K562 (cell line): ENCODE measurements at places on chromosomes 6 and 20. TPM values are rescaled to one million over a fixed set of nuclear protein-coding genes. Genes with fewer than 3 reads are reported as not detected.

GRCh38 chr6:26064619-26065257 lies 22.5 kb upstream of the HFE start:
- 0 out of 3 replicates have a peak, but pooled peaks cover 3% of the 10 kb centered on the region for H3K4me1 ChIP-seq
- H3K27ac ChIP-seq: no peak overlapping the region
- no peaks in the 10 kb centered on the region for H3K27me3 ChIP-seq
- DNase-seq: peak; percentile 58

- no peak overlapping the region for H3K4me3 ChIP-seq
- no peaks in the 10 kb centered on the region for H3K36me3 ChIP-seq
- no peak for DNase-seq
- no peaks in the 10 kb centered on the region for H3K4me1 ChIP-seq
- H3K27me3 ChIP-seq: no peaks in the 10 kb centered on the region
- H3K27ac ChIP-seq: no peak overlapping the region
Measured at GRCh38 chr20:16158090-16158975, 414.9 kb downstream of the KIF16B start.

Gene CASS4
- total RNA-seq: 27.8 and 36.8 TPM in 2 replicates

DNA sequence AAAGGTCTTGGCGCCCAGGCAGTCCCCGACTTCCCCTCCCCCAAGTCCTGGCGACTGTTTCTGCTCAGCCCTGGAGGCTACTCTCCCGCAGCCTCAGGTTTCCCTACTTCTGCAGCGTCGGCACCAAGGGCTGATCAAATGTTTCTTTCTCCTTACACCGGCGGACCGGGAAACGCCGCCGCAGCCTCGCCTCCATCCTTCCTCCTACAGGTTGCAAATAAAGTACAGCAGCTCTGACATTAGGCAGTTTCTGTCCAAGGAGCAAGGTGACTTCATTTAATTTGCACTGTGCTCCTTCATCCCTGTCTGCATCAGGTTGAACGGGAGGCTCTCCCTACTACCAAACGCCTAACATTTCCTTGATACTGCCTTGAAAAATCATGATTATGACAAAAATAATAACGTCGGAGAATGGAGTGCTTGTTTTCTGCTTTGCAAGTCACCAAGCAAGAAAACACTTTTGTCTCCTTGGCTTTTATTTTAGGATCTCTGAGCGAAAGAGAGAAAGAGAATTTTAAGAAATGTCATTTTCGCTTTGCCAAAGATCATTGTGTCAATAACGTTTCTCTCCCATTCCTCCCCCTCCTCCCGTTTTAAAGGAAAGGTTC lies 1.0 kb downstream of the CLIC5 start:
- no peak for DNase-seq
- H3K27me3 ChIP-seq: peaks cover 24% of the 10 kb centered on the region
- H3K4me3 ChIP-seq: no peak overlapping the region
- H3K4me1 ChIP-seq: no peaks in the 10 kb centered on the region
- H3K27ac ChIP-seq: no peak overlapping the region

GRCh38 chr20:20827992-20828597 lies 115.7 kb upstream of the RALGAPA2 start:
- H3K4me3 ChIP-seq: no peak overlapping the region
- DNase-seq: no peak
- H3K27ac ChIP-seq: no peak overlapping the region
- no peaks in the 10 kb centered on the region for H3K36me3 ChIP-seq
- H3K27me3 ChIP-seq: no peaks in the 10 kb centered on the region; the same call in 2 of the 3 replicates

- peaks cover 5% of the 10 kb centered on the region; the same call in 2 of the 3 replicates for H3K36me3 ChIP-seq
- H3K4me3 ChIP-seq: no peak overlapping the region
- no peaks in the 10 kb centered on the region for H3K27me3 ChIP-seq
- H3K27ac ChIP-seq: no peak overlapping the region
- no peaks in the 10 kb centered on the region; the same call in 1 of the 3 replicates for H3K4me1 ChIP-seq
- no peak for DNase-seq
Measured at GRCh38 chr6:100809346-100809745, 71.8 kb downstream of the ASCC3 start.

Gene HSPA1L
- total RNA-seq: 1.0 and 1.1 TPM in 2 replicates

GRCh38 chr6:148472171-148473105 lies 129.8 kb downstream of the SASH1 start:
- no peak overlapping the region for H3K27ac ChIP-seq
- peaks cover 26% of the 10 kb centered on the region for H3K27me3 ChIP-seq
- H3K4me3 ChIP-seq: no peak overlapping the region
- no peak for DNase-seq
- H3K4me1 ChIP-seq: no peaks in the 10 kb centered on the region

DNA sequence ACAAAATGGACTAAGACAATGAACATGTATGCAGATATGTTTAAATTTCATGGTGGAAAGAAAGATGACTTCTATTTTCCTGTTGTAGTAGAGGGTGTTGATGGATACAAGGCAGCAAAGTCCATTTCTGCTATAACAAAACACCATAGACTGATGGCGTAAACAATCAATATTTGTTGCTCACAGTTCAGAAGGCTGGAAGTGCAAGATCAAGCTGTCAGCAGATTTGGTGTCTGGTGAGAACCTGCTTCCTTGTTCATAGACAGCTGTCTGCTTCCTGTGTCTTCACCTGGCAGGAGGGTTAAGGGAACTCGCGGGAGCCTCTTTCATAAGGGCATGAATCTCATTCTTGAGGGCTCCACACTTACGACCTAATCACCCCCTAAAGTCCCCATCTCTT lies 83.0 kb upstream of the ELOVL5 start:
- H3K27ac ChIP-seq: no peak overlapping the region
- no peaks in the 10 kb centered on the region for H3K36me3 ChIP-seq
- DNase-seq: no peak

DNA sequence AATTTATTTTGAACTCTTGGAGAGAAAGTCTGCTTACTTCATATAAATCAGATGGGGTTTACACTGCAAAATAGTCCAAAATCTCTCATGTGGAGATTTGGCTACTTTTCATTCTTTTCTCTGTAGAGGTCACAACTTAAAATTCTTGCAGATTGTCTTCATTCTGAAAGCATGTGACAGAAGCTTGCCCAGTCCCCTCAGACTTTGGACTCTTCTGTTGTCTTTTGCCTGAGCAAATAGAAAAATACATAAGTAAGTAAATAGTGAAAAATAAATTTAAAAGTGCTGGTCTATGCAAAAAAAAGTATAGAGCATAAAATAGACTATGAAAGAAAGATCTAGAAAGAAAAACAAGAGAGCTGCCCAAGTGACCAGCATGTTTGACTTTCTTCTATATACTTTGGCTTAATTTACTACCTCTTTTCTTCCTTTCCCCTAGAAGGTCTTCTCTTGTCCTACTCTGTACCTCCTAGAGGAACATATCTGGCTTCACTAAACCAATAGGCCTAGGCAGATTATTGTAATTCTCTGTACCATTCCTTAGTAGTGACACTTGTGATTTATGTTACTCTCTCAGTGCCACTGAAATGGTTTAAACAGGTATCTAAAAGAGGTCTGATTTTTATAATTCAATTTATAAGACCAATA lies 260.9 kb downstream of the TENT5A start:
- no peak for DNase-seq
- no peaks in the 10 kb centered on the region for H3K36me3 ChIP-seq
- H3K4me1 ChIP-seq: no peaks in the 10 kb centered on the region
- H3K27ac ChIP-seq: no peak overlapping the region
- H3K4me3 ChIP-seq: no peak overlapping the region

GRCh38 chr20:62159839-62160238 lies 16.3 kb downstream of the SS18L1 start:
- no peaks in the 10 kb centered on the region for H3K27me3 ChIP-seq
- no peak overlapping the region; the same call in 2 of the 3 replicates for H3K27ac ChIP-seq
- H3K36me3 ChIP-seq: peaks cover 90% of the 10 kb centered on the region; the same call in 2 of the 3 replicates
- H3K4me3 ChIP-seq: no peak overlapping the region

- DNase-seq: no peak
- no peak overlapping the region for H3K4me3 ChIP-seq
- no peaks in the 10 kb centered on the region for H3K36me3 ChIP-seq
Measured at GRCh38 chr6:131172222-131172621, 37.0 kb downstream of the AKAP7 start.

Gene SLC26A8
- total RNA-seq: not detected in 2 replicates

Gene FRS3
- 3.1 and 3.3 TPM in 2 replicates for total RNA-seq

GRCh38 chr6:43825187-43826115 lies 55.4 kb downstream of the VEGFA start:
- H3K27me3 ChIP-seq: no peaks in the 10 kb centered on the region
- H3K4me3 ChIP-seq: no peak overlapping the region
- peaks cover 11% of the 10 kb centered on the region for H3K4me1 ChIP-seq
- H3K27ac ChIP-seq: no peak overlapping the region

DNA sequence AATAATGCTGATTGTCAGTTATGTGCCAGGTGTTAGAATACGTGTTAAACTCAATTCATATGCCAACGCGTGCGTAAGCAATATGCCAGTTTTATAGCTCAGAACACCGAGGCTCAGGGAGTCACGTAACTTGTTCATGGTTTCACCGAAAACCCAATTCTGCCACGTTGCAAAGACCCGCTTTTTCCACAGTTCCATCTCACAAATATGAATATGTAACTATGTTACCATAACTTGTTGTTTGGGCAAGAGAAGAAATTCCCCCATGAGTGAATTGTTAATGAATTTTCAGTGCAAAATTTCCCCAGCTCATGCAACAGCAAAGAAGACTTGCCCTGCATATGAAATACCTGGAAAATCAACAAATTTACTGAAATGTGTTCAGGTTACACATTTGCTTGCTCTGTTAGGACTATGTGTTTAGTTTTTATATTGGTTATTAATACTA lies 30.1 kb downstream of the SF3B5 start:
- H3K27ac ChIP-seq: no peak overlapping the region
- H3K4me1 ChIP-seq: peaks cover 17% of the 10 kb centered on the region; the same call in 2 of the 3 replicates
- H3K36me3 ChIP-seq: no peaks in the 10 kb centered on the region
- DNase-seq: no peak

- peaks cover 48% of the 10 kb centered on the region for H3K27me3 ChIP-seq
- no peak overlapping the region for H3K4me3 ChIP-seq
- H3K4me1 ChIP-seq: no peaks in the 10 kb centered on the region
- no peak overlapping the region for H3K27ac ChIP-seq
Measured at GRCh38 chr6:138278326-138278725, 60.0 kb upstream of the PBOV1 start.

Gene BNIP5
- total RNA-seq: not detected in 2 replicates

Gene TINAG
- total RNA-seq: not detected in 2 replicates

Gene CALHM6
- not detected in 2 replicates for total RNA-seq

Gene NTSR1
- 0.38 and 0.40 TPM in 2 replicates for total RNA-seq

Gene ATG5
- 53.2 and 55.4 TPM in 2 replicates for total RNA-seq

DNA sequence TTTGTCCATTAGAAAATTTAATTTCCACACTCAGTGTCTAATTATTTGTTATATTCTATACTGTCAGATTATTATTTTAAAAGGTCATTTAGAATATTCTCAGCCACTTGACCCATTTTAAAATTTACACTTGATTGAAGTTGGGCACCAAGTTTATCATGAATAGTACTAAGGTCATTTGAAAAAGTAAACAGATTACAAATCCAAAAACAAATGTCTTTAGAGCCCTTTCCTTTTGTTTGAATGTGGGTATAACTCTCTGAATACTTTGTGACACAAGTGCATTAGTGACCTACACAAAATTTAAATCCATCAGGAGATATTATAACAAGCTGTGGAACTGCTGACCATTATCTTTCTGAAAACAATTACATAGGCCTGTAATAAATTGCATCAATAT lies 11.3 kb downstream of the HIVEP2 start:
- DNase-seq: no peak
- no peaks in the 10 kb centered on the region for H3K27me3 ChIP-seq
- no peaks in the 10 kb centered on the region for H3K36me3 ChIP-seq
- H3K4me1 ChIP-seq: no peaks in the 10 kb centered on the region

Gene RNF114
- total RNA-seq: 89.1 and 90.3 TPM in 2 replicates

- H3K36me3 ChIP-seq: no peaks in the 10 kb centered on the region
- no peak overlapping the region for H3K4me3 ChIP-seq
- H3K4me1 ChIP-seq: no peaks in the 10 kb centered on the region
Measured at GRCh38 chr6:80456724-80457438, 350.4 kb downstream of the BCKDHB start.

DNA sequence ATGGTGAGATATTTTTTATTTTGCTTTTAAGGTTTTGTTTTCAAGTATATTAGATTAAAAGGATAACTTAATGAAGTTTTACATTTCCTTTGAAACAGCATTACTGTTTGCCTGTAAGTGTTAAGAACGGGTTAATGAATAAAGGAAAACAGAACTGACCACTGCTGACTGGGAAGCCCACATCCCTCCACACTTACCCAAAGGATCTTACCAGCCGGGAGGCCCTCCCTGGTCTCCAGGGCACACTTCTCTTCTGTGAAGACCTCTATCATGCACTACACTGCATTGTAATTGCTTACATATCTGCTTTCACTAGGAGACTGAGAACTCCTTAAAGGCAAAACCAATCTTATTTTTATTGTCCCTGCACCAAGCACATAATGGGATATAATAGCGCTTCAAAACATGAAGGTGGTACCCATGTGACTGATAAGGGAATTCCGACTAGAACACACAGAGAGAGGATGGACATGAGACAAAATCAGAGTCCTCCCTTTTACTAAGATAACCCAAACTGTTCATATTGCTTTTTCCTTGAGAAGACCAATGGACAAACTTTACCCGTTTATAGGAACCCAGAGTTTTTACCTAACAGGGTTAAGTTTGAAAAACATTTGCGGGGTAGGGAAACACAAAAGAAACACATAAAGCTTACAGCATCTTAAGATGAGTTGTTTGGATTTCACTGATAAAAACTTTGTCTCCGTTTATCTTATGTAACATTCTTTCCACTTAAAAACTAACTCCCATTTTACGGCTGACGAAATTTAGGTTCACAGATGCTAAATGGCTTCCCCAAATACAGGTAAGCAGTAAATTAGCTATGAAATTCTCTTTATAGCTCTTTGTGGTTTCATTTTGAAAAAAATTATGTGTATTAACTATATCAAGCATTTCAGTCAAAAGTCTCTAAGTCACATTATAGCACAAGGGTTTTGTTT lies 8.7 kb downstream of the EZR start:
- H3K36me3 ChIP-seq: peaks cover 84% of the 10 kb centered on the region
- DNase-seq: no peak
- no peak overlapping the region for H3K27ac ChIP-seq

Gene SCAF8
- total RNA-seq: 38.6 and 46.6 TPM in 2 replicates

Gene GTSF1L
- total RNA-seq: not detected in 2 replicates

GRCh38 chr6:44630125-44631028 lies 242.9 kb downstream of the CDC5L start:
- H3K4me3 ChIP-seq: no peak overlapping the region
- no peaks in the 10 kb centered on the region for H3K4me1 ChIP-seq

DNA sequence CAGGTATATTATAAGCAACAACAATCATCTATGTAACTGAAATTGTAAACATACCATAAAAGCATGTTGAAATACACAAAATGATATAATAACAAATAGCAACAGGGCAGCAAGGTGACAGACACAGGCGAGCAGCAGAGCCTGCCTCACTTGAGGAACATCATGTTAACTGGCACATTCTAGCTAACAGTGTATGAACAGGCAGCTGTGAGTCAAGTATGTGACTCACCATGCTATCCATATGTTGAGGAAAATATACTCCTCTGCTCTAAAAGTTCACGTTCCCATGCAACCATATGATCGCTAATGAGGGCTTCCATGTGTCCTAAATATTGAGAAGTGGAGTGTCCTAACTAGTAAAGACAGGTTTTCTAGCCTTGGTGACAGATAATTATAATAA lies 18.4 kb downstream of the SERAC1 start:
- no peaks in the 10 kb centered on the region for H3K27me3 ChIP-seq
- no peak overlapping the region for H3K27ac ChIP-seq
- no peak overlapping the region for H3K4me3 ChIP-seq
- DNase-seq: no peak
- no peaks in the 10 kb centered on the region for H3K36me3 ChIP-seq
- H3K4me1 ChIP-seq: no peaks in the 10 kb centered on the region
